HepG2 (cell line): ENCODE measurements at places on chromosomes 2 and 18.

GRCh38 chr2:100427627-100428258 is 10.3 kb upstream of the CHST10 start:
- peak; percentile 24 for DNase-seq

GRCh38 chr2:42328148-42328833 is 32.7 kb downstream of the COX7A2L start:
- DNase-seq, result no peak

GRCh38 chr2:226446406-226447001 is 353.1 kb downstream of the IRS1 start:
- no peak for DNase-seq

GRCh38 chr2:46852598-46852997 is 63.0 kb downstream of the MCFD2 start:
- no peak for DNase-seq

DNA sequence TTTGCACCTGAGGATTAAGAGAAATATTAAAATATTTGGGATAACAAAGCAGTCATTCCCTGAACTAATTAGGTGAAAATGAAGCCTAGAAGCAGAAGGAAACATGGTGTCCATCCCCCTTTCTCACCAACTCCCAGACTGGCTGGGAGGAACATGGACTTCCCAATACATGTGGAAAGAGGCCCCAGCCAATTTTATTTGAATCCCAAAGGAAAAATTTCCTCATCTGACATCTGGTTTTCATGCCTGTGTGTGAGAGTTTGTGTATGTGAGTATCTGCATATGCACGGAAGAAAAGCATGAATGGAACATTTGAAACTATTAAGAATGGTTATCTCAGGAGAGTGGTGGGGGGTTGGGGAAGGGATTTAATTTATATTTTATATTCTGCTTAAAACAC is 84.3 kb downstream of the COPS8 start:
- DNase-seq, result no peak

DNA sequence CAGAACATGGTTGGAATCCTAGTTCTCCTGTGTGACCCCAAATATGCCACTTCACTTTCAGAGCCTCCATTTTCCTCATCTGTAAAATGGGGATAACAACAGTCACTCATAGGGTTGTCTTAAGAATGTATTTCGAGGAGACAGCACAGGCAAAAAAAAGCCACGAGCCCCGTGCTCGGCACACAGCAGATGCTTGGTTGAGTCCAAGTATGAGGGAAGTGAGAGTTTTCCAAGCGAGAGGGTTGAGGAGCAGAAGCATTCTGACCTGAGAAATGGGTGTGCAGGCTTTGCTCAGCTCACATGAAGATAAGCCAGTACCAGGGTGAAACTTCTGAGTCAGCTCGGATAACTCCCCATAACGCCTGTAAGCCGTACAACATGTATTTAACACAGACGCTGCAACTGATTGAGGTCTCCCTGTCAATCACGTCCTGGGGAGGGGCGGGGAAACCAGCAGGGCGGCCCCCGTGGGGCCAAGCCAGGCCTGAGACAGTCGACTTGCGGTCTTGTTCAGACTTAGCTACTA is 23.0 kb upstream of the ODC1 start:
- DNase-seq, result no peak

DNA sequence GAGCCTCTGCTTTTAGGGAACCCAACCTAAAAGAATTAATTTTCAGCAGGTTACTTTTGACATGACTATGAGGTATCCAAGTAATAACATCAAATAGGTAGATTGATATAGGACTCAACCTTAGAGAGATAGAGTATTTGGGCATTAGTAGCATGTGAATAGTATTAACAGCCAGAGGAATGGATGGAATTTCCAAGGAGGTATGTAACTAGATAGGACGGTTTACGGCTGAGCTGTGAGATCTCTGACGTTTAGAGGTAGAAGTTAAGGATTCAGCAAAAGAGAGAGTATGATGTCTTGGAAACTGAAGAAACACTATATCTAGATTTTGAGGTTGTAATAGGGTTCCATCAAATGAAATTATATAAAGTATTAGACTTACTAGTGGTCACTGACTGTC is 70.3 kb downstream of the HNMT start:
- DNase-seq, result no peak

DNA sequence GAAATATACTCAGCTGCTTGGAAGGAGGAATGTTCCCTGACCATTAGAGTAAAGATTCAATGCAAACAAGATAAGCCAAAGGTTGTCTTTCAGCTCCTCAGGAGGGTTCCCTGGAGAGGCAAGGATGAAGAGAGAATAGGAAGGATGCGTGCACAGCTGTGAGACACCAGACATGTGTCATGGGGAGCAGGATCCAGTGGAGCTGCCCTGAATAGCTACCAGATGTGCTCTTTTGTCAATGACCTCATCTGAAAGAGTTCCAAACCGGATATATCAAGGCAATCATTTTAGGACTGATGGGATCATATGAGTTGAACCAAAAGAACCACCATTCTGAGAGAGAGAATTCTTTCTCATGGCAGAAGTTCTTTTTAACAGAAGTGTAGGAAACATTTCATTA is 490.6 kb downstream of the IRS1 start:
- DNase-seq, result no peak

GRCh38 chr18:73261923-73262322 is 394.1 kb upstream of the NETO1 start:
- DNase-seq, result no peak

DNA sequence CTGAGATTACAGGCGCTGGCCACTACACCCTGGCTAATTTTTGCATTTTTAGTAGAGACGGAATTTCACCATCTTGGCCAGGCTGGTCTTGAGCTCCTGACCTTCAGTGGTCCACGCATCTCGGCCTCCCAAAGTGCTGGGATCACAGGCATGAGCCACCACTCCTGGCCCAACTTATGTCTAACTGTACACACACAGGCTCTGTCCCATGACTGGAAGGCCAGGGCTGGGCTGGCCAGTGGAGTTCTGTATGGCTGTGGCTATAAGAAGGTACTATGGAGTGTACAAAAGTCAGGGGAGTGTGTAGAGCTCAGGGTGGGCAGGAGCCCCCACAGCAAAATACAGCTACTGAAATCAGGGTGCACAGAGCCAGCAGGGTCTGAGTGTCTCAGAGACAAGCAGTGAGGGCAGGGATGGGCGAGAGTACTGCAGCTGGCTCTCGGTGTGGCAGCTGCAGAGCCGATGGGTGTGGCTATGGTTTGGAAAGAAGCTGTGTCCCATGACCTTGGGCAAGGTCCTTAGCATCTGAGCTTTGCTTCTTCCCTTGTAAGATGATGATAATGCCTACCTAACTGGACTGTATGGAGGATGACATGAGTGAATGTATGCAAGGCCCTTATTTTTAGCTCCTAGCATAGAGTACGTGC is 10.4 kb upstream of the MSGN1 start:
- DNase-seq, result no peak
